ENCODE measurements at places on chromosomes 2 and 18.

- DNase-seq = no peak
Measured at GRCh38 chr18:6750411-6750810, 20.9 kb downstream of the ARHGAP28 start.

DNA sequence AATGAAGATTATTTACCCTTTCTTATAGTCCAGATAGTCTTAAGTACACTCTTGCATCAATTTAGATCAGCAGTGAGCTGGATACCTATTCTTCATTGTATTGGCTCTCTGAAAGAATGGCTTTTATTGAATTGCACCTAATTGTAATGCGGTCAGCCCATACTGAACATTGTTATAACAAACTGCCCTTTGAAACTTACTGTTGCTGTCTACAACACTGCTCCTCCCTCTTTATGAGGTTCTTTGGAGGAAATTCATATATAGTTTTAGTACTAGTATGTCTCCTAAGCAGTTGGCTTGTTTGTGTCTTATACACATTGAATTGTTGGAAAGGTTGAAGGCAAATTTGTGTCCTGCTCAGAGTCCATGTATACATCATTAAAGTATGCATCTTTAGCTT is 66.5 kb upstream of the UGP2 start:
- DNase-seq = no peak

DNA sequence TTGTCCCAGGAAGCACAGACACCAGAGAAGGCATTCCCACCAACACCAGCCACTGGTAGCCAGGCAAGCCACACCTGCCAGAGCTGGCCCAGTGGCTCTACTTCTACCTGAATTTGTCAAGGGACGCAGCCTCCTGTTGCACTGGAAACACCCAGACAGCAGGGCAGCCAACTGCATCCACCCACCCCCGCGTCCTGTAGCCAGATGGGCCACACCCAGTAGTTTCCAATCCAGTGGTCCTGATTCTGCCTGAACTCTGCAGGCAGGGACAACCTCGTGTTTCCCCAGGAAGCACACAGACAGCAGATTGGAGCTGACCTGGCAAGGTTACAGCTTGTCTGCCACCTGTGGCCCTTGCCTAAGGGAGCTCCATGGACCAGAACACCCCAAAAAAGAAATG is 18.2 kb downstream of the PFN4 start:
- DNase-seq = peak; percentile 32

GRCh38 chr2:134391751-134392160 is 137.9 kb downstream of the MGAT5 start:
- DNase-seq = peak; percentile 57

DNA sequence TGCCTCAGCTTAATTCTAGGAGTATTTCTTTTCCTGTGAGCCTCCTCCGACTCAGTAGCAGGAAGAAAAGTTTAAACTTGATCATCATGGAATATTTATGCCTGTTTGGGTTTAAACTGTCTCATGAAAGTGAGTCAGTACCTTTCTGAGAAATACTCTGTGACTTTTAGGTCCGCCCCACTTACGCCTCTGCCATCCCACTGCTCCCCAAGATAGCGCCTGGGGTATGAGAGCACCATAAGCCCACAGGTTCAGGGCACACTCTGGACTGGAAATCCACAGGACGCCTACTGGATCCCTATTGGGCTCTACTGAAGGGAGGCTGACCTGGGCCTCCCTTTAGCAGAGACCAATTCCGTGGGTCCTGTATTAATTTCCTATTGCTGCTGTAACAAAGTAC is 175.8 kb upstream of the CDH20 start:
- DNase-seq = no peak

DNA sequence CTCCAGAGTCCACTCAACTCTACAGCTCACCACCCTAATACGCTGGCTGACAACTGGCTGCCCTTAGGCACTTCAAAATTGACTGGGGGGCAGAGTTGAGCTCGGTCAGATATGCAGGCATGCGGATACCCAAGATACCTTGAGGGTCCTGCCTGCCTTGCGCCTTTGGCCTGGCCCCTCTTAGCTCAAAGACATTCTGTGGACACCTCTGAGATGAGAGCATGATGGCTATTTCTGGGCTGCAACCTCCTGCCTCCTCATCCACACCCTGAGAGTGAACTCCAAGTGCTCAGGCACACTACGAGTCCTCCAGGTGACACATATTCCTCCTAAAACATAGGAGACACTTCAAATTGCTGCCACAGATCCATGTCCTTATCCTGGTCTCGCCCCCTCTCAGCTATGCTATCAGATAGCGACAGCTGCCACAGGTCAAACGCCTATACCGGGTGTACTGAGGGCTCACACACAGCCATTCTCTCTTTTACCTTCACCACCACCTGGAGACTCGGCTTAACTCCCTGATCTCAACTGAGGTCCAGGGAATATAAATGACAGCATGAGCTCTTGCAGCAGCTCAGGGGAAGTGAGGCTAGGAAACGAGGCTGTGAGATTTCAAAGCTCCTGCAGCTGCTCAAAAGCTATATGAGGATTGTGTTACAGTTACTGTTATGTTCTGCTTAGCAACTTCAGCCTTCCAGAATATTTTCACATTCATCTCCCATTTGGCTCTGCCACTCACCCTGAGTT is 60.5 kb upstream of the TEX51 start:
- no peak for DNase-seq

DNA sequence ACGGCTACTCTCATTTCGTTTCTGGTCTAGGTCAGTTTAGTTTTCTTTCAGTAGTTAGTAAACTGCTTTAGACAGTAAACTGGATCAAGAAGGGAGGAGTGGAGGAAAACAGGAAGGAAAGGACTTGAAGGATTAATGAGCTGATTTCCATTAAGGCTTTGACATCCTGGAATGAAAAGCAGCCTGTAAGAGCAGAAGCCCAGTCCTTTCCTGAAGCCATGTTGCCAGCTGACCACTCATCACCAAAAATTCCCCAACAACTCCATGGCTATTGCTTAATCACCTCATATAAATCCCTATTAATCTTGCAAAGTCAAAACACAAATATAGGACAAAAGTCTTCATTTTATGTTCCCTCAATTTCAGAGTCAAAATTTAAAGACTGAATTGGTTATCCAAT is 113.7 kb upstream of the ZFP36L2 start:
- DNase-seq = no peak

GRCh38 chr2:4416431-4416830 is 713.1 kb downstream of the DCDC2C start:
- no peak for DNase-seq

DNA sequence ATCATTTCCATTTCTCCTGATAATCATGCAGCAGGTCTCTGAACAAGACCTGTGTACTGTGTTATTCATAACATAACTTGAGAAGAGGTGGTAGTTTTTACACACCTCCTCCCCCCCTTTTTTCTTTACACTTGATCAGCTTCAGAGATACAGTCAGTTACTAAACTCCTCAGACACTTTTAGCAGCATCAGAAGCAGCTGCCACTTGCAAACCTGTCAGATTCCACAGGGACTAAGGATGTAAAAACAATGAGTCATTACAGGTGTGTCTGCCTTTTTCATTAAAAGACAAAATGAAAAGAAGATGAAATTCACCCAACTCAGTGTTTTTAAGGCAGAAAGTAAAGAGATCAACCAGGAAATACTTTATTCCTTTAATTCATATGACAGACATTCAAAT is 254.0 kb downstream of the NRXN1 start:
- DNase-seq = no peak

DNA sequence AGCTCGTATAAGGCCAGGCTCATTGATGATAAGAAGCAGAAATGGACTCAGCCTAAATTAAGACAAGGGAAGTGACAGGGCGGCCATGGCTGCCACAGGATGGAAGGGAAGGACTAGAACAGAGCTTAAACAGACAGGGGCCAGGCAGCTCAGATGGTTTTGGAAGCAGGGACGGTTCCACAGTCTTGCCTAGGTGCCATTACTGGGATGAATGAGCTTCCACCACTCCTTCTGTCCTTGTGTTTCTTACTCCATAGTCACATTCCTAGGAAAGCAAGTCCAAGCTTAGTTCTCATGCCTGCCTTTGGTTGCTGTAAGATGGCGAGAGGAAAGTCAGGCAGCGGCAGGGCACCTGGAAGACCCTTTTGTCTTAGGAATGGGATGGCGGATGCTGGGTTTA is 11.9 kb downstream of the GNLY start:
- DNase-seq = no peak

- no peak for DNase-seq
Measured at GRCh38 chr18:48413342-48413741, 4.2 kb upstream of the ZBTB7C start.

GRCh38 chr2:86621280-86621943 is 2.3 kb downstream of the RNF103 start:
- DNase-seq = no peak

DNA sequence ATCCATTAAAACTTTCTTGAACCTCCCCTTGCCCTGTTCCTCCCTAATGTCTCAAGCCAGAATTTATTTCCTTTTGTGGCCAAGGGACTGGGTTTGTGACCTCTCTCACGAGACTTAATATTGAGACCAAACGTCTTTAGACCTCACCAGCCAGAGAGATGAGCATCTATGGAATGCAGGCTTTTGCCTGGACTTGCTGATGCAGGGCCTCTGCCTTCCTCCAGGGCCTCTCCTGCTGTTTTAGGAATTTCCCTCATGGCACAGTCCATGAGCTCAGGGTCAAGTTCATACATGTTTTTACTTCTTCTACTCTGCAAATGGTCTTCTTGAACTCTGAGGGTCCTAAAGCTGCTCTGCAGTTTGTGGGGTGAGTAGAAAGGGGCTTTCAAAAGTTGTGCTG is 22.3 kb downstream of the IL1B start:
- no peak for DNase-seq

- DNase-seq = no peak
Measured at GRCh38 chr2:197266477-197266876, 44.1 kb downstream of the ANKRD44 start.

DNA sequence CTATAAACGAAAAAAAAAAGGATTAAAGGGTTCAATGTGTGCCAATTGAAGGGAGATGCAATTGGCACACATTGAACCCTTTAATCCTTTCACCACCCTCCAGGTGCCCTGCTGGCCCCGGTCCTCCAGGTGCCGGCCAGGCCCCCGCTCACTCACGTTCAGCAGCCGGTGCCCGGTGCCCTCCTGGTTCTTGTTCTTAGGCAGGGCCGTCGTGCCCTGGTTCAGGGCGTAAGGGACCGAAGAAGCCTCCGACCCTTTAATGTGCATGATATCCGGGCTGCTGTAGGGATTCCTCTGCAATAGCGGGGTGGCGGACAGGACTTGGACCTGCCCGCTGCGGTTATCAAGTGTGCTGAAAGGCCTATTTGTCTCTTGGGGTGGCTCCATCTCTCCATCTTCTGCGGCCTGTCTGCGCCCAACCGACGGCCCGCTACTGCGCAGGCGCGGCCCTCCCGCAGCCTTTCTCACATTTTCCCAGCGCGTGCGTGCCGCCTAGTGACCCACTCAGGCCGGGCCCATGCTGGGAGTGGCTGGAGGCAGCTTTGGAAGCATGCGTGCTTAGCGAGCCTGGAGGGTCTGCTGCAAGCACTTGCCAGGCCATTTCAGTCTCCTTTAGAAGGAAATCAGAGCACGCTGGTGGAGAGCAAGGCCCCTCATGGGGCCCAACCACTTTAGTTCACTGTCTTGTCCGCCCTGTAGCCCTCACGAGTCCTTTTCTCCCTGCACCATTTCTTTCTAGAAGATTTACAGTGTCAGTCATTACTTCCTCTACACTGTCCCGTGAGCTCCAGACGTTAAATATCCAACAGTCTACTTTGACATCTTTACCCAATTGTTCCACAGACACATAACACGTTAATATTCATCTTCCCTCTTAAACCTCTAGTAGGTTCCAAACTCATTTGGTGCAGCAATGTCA is 24.3 kb downstream of the TMEM237 start:
- peak; percentile 34 for DNase-seq

DNA sequence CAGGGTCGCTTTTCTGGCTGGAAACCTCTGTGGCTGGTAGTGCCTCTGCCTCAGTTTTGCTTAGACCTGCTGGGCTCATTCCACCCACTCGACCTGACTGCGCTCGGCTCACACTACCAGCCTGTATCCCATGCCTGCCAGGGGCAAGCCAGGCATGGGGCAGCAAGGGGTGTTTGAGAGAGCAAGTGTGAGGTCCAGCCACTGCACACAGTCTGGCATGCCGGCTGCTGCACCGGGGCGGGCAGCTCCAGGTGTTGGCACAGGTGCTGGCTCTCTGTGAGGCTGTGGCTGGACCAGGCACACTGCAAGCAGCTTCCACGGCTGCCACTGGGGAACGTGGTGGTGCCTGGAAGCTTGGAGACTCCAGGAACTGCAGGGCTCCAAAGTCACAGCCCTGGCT is 90.9 kb downstream of the ATAD2B start:
- no peak for DNase-seq
